ENCODE measurements at places on chromosomes 1 and 21.

GRCh38 chr1:163970699-163971098 is 588.3 kb upstream of the PBX1 start:
- no peak for DNase-seq

GRCh38 chr1:117925981-117926380 is 3.4 kb downstream of the GDAP2 start:
- no peak for DNase-seq

- DNase-seq, result peak; percentile 61
Observed at GRCh38 chr1:161792740-161793139, 26.6 kb downstream of the ATF6 start.

DNA sequence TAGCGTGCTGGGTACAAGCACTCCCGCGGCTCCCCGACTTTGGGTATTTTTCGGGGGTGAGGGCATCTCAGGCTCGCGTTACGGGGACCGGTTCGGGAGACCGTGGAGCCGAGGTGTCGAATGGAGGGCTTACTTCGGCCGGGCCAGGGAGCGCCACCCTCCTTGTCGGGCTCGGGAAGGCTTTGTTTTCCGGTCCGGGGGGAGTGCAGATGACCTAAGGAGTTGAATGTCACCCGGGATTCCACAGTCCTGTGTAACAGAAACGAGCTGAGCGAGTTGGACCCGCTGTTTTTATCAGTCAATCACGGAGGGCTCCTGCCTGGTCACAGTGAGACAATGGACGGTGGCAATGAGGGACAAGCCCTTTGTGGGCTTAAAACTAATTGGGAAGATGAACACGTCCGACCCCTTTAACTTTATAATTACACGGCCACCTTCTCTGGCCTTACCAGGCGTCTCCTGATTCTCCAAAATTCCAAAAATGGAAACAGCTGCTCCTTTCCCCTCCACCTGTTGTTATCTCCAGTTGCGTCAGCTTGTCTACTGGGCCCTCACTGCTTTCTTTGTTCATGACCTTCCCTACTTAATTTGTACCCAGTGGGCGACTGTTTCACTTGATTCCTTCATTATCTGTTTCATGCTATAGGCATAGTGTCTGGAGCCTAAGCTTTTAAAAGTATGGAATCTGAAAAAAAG is 929 bp upstream of the TRIM45 start:
- DNase-seq, result no peak

DNA sequence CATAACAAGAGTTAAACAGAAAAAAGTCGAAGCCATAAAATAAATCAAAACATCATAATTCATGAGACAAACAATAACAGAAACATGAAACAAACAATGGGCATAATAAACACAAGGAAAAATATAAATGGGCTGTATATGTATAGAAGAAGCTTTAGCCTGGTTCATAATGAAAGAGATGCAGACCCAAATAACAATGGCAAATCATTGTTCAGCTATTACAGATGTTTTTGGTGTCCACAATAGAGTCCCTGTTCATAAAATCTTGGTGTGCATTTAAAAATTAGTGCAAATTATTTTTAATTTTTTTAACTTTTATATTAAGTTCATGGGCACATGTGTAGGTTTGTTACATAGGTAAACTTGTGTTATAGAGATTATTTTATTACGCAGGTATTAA is 1185.9 kb upstream of the B3GALT2 start:
- DNase-seq, result no peak

- no peak for DNase-seq
Observed at GRCh38 chr1:193042766-193043691, 16.1 kb downstream of the UCHL5 start.

DNA sequence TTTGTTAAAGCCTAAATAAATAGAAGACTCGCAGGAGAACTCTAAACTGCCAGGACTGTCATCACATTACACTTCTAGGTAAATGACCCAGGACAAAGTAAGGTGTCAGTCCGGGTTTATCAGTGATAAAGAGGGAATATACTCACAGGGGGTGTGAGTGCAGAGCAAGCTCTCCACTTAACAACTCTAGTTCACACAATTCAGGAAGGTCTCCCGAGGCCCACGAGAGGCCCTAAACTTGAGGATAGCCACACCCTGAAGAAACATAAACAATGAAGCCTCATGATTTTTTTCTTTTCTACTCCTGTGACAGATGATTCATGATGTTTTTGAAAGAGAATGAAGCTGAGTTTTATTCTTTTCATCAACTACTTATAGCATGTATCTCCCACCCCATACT is 65.6 kb upstream of the EXO1 start:
- no peak for DNase-seq

GRCh38 chr1:231923491-231924041 is 297.0 kb downstream of the DISC1 start:
- no peak for DNase-seq

GRCh38 chr1:219434285-219434922 is 178.5 kb downstream of the ZC3H11B start:
- DNase-seq, result no peak

- peak; percentile 41 for DNase-seq
Observed at GRCh38 chr1:12148160-12148957, 18.4 kb upstream of the TNFRSF1B start.

DNA sequence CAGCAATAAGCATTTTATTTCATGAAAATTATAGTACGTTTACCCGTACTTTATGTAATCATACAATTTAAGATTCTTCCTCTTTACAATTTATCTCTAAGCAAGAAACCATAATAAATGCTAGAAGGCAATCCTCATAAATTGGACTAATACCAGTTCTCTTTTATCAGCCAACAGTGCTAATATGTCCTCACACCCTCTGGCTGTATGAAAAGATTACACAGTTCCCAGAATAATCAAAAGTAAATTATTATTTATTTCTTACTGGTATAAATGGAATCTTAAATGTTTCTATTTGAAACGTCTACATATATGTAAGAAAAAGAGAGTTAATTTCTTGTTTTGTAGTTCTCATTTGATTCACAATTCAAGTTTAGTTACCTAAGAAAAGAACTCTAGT is 3.1 kb upstream of the CDKN2C start:
- no peak for DNase-seq

DNA sequence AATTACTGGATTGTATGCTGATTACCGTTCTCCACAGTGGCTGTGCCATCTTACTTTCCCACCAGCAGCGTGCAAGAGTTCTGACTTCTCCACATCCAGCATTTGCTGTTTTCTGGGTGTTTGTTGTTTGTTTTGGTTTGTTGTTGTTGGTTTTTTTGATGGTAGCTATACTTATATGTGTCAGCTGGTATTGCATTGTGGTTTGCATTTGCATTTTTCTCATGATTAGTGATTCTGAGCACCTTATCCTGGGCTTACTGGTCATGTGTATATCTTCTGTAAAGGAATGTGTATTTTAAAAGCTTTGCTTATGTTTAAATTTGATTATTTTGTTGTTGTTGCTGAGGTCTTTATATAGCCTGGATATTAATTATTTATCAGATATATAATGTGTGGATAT is 66.9 kb upstream of the MAP1LC3C start:
- DNase-seq, result no peak

DNA sequence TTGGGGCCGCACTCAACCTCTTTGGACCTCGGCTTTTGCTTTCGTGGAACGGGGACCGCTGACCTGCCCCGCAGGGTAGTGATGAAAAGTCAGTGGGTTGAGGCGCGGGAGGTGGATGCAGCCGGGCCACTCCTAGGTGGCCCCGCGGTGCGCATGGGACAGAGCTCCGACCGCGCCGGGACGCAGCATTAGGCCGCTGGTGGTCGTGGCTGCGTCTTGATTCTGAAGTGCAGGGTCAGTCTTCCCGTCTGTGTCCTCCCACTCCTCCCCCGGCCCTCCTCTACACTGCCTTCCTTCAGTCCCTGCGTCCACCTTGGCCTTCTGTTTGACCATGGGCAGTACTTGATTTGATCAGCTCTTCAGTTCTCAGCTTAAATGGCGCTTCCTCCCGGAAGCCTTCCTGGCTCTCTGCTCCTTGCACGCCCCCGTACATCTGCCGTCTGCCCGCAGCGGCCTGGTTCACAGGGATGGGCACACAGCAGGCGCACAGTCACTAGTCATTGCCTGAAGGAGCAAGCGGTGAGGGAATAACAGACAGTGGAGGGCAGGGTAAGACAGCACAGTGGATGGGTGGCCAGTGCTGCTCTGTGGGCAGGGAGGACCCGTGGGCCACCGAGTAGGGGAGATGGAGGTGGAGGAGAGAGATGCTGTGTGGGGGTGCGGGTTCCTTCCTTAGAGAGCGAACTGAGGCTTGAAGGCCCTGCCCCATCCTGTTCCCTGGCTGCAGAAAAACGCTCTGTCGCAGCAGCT is 633 bp downstream of the THEMIS2 start:
- DNase-seq, result peak; percentile 22

DNA sequence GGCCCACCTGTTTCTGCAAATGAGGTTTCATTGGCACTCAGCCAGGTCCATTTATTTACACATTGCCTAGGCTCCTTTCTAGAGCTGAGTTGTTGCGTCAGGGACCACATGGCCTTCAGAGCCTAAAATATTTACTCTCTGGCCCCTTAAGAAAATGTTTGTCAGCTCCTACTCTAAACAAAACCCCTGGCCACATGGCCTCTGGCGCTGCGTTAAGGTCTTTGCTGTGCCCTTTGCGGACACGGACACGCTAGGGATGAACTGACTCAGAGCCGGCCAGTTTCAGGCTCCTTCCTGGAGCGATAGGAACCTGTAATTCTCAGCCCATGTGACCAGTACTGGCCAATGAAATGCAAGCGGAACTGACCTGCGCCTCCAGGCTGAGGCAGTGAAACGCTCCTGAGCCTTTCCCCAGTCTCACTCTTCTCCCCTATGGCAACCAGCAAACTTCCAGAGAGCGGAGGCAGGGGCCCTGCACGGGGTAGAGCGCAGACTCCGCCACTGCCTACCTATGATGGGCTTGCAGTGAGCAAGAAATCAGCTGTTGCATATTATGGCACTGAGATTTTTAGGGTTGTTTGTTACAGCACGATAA is 160.3 kb downstream of the ETS2 start:
- DNase-seq, result no peak

- no peak for DNase-seq
Observed at GRCh38 chr1:181037386-181037785, 3.6 kb downstream of the MR1 start.

GRCh38 chr1:161359291-161359690 is 8.4 kb downstream of the CFAP126 start:
- DNase-seq, result no peak

GRCh38 chr1:228154021-228154669 is 4.4 kb downstream of the GJC2 start:
- no peak for DNase-seq

GRCh38 chr1:207486198-207486597 is 9.8 kb upstream of the CR1 start:
- no peak for DNase-seq

GRCh38 chr1:33727310-33727709 is 136.6 kb upstream of the HMGB4 start:
- no peak for DNase-seq

GRCh38 chr1:153587314-153587713 is 21.7 kb upstream of the S100A2 start:
- DNase-seq, result no peak

- DNase-seq, result no peak
Observed at GRCh38 chr1:221695301-221695700, 46.6 kb downstream of the DUSP10 start.

DNA sequence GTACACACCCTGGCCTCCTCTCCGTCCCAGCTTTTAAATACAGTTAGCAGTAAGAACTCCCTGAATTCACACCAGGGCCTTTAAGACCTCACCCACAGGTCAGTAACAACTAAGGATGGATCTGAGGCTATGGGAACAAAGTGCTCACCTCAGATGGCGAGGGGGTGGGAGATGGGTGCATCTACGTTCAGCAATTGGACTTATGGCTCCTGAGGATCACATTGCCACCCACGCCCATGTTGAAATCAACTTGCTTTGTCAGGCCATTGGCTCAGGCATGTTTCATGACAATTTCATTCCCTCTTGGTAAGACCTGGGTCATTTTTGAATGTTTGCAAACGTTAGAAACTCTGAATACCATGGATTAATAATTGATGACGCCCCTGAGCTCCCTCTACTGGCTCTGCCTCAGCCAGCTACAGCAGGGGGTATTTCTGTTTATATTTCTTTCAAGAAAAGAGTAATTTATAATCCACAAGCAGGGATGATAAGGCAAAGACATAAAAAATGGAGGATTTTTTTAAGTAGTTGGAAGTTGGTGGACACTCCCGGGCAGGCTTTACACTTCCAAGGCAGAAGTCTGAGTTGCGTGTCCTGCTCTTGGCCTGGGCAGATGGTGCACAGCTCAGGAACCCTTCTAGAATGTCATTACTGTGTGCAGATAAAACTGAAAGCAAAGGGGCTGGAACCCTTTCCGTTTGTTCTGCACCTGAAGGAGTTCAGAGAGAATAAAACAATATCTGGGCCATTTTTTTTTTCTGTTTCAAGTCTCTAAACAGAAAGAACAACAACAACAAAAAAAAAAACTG is 13.7 kb upstream of the LBR start:
- no peak for DNase-seq

GRCh38 chr1:171501305-171502024 is 16.1 kb downstream of the PRRC2C start:
- DNase-seq, result no peak

DNA sequence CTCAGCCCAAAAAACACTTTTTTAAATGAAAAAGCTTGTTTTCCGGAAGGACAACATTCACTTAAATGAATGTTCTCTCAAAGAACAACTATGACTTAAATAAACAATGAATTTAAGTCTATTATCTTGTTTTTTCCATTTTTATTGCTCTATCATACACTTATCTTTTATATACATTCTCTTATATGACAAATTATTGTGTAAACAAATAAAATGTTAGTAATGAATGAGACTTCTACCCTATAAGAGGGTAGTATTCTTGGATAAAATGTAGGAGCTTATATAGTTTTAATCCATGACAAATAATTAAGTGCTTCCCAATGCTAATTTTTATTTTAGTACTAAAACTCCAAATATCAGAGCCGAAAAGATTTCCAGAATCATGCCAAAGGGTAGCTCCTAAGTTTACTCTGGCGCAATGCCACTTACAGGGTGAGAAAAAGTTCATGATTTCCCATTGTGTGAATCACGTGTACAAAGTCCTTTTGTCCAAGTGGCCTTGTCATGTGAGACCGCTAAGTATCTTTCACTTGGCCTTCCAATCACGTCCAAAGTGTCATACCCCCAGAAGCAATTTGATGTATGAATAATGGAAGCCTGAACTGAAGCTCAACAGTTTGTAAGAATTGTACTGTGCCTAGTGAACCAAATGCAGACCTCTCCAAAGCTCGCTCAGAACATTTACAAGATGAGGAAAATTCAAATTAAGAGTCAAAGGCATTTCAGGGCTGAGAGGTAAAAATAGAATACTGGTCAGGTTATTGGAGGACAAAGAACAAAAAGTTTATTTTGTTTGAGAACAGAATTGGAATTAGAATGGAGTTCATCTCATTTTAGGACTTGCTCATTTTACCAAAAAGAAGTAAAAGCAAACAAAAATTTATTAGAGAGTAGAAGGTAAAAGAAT is 56.6 kb upstream of the C1orf21 start:
- DNase-seq, result no peak

GRCh38 chr21:40610345-40610744 is 236.6 kb downstream of the DSCAM start:
- DNase-seq, result no peak

Measured in CD4-positive, alpha-beta T cell treated with Interleukin-21 for 1 hour (primary cell).